ENCODE measurements at places on chromosomes 1 and 21. TPM values are rescaled to one million over a fixed set of nuclear protein-coding genes. Genes with fewer than 3 reads are reported as not detected.

BMP8B gene
- 1.5 TPM for total RNA-seq

FBXO44 gene
- 28.6 TPM for total RNA-seq

HES3 gene
- not detected for total RNA-seq

ZC3H12A gene
- total RNA-seq, result 0.64 TPM

TAS1R1 gene
- not detected for total RNA-seq

AMY1C gene
- not detected for total RNA-seq

S1PR1 gene
- 38.3 TPM for total RNA-seq

KISS1 gene
- not detected for total RNA-seq

TENT5C gene
- total RNA-seq, result 6.2 TPM

ITLN2 gene
- total RNA-seq, result not detected

TPTE gene
- not detected for total RNA-seq

LMOD1 gene
- total RNA-seq, result 0.64 TPM

ARMH1 gene
- total RNA-seq, result 5.2 TPM

MRPS15 gene
- 17.7 TPM for total RNA-seq

CNR2 gene
- total RNA-seq, result not detected

DMRTA2 gene
- total RNA-seq, result not detected

HTR6 gene
- 0.09 TPM for total RNA-seq

RNU1-2 gene
- 40,842 TPM for total RNA-seq

LCE3A gene
- not detected for total RNA-seq

RPL22 gene
- total RNA-seq, result 180 TPM

GNG12 gene
- total RNA-seq, result 27.4 TPM
